ENCODE measurements at places on chromosomes 11 and 22. TPM values are rescaled to one million over a fixed set of nuclear protein-coding genes. Genes with fewer than 3 reads are reported as not detected.

DNA sequence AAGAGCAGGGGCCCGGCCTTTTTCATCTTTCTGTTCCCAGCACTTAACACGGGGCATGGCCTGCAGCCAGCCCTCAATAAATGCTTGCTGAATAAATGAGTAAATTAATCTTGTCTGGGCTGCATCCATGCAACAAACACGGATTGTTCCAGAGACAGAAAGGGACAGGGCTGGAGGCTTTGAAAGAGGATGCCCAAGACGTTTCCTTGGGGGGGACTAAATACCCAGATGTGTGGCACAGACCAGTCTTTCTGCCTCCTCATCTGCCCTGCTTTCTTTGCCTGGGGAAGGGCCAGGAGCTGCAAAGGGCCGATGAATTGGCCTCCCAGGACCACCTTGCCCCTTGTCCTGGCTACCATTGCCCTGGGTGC, 40.4 kb downstream of the SHISAL1 start:
- DNase-seq: peak; percentile 12

DNA sequence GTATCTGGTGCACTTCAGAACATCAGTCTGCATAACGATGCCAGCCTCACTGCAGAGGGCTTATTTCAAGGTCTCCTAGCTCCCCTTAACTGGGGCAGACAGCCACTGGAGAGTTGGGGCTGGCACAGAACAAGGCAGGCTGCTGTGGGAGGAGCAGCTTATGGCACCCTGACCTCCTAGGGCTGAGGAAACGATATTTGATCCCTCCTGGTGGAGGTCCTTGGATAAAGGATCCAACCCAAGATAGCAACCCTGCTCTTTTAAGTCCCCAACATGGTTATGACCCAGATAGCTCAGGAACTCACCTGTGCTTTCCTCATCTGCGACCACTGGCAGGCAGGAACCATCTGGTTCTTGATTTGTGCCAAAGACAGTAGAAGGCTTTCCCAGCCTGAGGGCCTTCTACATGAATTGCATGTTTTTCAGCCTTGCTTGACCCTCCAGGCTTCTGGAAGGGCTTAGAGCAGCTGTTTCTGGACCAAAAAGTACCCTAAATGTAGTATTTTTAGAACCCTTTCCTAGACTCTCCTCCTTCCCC, 2.8 kb downstream of the TMEM109 start:
- DNase-seq: no peak

GRCh38 chr11:104892723-104893511, 5.3 kb downstream of the CASP12 start:
- no peak for DNase-seq

GRCh38 chr11:67470337-67471002, 1.4 kb upstream of the TMEM134 start:
- DNase-seq: peak; percentile 16

- DNase-seq: no peak
Measured at GRCh38 chr11:27574342-27574741, 67.8 kb upstream of the LIN7C start.

Gene TRIM29
- not detected for total RNA-seq

GRCh38 chr11:81987829-81988472, 745.7 kb downstream of the FAM181B start:
- no peak for DNase-seq

DNA sequence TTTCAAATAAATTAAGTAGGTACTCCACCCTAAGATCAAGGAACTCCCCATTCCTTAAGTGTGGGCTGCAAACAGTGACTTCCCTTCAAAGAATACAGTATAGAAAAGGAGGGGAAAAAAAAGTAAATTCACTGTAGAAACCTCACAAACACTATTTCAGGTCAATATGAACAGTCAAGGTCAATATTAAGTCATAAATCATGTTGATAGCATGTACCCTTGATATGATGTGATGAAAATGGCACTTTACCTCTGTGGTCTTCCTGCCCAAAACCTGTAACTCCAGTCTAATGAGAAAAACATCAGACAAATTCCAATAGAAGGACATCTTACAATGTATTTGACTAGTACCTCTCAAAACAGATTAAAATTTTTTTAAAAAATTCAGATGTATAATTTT, 8.2 kb downstream of the CKAP5 start:
- DNase-seq: no peak

DNA sequence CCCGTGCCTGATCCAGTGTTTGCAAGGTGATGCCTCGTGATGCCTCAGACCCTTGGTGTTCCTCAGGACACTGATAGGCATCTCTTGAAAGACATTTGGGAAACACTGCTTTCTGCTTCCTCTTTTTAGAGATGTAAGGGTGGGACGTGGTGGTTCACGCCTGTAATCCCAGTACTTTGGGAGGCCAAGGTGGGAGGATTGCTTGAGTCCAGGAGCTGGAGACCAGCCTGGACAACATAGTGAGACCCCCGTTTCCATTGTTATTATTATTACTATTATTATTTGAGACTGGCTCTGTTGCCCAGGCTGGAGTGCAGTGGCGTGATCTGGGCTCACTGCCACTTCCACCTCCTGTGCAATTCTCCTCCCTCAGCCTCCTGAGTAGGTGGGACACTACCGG, 6.5 kb upstream of the SOX10 start:
- no peak for DNase-seq

GRCh38 chr11:60959431-60959830, 7.5 kb upstream of the SLC15A3 start:
- no peak for DNase-seq

Gene ZBED4
- total RNA-seq: 25.0 TPM

Gene C22orf31
- not detected for total RNA-seq

All from H7 (cell line).